Gastroesophageal sphincter (tissue), 4 donors: ENCODE measurements at places on chromosomes 1 and 21. TPM values are rescaled to one million over a fixed set of nuclear protein-coding genes. Genes with fewer than 3 reads are reported as not detected.

Gene SLC37A1
- total RNA-seq, result 4.4 TPM

Gene PRR9
- not detected for total RNA-seq

Gene DCDC2B
- not detected for total RNA-seq

Gene DYNLT4
- 1.4 TPM for total RNA-seq

Gene CRABP2
- total RNA-seq, result 36.7 TPM

DNA sequence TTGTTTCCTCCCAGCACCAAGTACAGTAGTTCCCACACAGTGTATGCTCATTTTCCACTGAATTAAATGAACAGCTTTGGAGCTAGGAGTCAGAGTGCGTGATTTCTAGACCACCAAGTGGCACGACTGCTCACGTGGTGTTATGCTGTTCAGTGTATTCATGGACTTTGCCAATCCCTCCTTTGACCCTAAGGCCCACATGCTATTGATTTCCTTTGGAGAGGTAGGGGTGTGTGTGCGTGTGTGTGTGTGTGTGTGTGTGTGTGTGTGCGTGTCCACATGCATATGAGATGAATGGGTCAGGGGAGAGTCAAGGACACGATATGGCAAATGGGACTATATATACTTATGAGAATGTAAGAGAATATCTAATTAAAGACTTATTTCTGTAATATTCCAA, 177.2 kb downstream of the LMX1A start:
- no peaks in the 10 kb centered on the region for H3K36me3 ChIP-seq
- H3K4me1 ChIP-seq, result no peaks in the 10 kb centered on the region
- no peak overlapping the region for H3K4me3 ChIP-seq
- ATAC-seq, result no peak
- peaks cover 11% of the 10 kb centered on the region for H3K27me3 ChIP-seq
- H3K27ac ChIP-seq, result no peak overlapping the region

- H3K36me3 ChIP-seq, result peaks cover 41% of the 10 kb centered on the region
- peak overlapping the region; percentile 80 for H3K27ac ChIP-seq
- H3K27me3 ChIP-seq, result no peaks in the 10 kb centered on the region
- H3K4me1 ChIP-seq, result peaks cover 41% of the 10 kb centered on the region
Observed at GRCh38 chr1:8415526-8416278, 97.8 kb downstream of the SLC45A1 start.

DNA sequence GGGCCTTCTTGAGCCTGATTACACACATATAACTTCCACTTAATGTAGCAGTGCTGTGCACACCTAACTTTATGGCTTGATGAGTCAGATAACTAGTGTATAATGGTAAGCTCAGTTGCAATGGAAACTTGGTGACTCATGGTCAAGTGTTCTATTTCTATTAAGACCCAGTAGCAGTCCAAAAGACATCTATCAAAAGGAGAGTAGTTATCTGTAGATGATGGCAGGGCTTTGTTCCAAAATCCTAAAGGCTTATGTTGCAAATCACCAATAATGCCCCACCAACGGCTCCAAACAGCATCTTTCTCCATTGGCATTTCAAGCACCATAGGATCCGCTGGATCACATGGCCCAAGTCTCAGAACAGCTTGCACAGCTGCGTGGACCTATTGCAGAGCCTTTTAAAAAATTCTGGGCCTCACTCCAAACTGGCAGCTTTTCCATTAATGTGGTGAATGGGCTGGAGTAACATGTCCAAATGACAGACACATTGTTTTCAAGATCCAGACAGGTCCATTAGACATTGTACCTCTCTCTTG, 566.8 kb upstream of the USP24 start:
- H3K4me1 ChIP-seq, result no peaks in the 10 kb centered on the region
- no peak overlapping the region for H3K27ac ChIP-seq
- H3K27me3 ChIP-seq, result no peaks in the 10 kb centered on the region

DNA sequence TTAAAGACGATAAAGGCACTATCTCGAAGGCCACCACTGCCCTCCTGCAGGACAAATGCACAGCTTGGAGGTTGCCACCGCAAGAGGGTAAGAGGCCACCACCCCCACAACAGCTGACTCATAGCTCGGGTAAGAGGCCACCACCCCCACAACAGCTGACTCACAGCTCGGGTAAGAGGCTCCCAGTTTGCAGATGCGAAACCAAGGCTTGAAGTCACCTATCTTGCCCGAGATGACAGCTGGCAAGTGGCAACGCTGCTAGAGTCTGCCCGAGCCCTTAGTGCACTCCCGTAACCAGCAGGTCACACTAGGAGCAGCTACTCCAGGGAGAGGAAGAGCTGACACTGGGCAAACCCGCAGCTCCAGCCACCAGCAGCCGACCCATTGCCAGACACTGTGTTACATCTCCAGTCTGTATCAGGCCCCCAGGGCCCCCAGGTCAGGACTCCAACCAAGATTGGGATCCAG, 17.1 kb upstream of the SPSB1 start:
- H3K4me3 ChIP-seq, result no peak overlapping the region
- no peak for ATAC-seq
- H3K4me1 ChIP-seq, result no peaks in the 10 kb centered on the region
- no peak overlapping the region for H3K27ac ChIP-seq
- no peaks in the 10 kb centered on the region for H3K27me3 ChIP-seq
- H3K36me3 ChIP-seq, result no peaks in the 10 kb centered on the region

DNA sequence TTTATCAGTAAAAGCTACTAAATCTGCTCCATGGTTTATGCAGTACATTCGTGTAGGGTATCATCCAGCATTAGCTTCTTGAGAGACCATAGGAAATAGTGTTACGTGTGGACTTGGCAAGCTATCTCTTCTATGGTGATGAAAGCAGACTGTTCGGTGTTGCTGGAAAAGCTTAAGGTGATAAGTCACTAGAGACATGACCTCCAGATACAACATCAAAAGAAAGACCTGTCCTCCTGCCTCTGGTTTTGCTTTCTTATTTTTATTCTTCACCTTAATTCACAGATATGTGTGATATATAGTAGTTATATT, 53.5 kb upstream of the S1PR1 start:
- no peak overlapping the region for H3K4me3 ChIP-seq
- H3K27ac ChIP-seq, result no peak overlapping the region
- no peaks in the 10 kb centered on the region for H3K36me3 ChIP-seq
- no peaks in the 10 kb centered on the region for H3K27me3 ChIP-seq
- ATAC-seq, result no peak
- H3K4me1 ChIP-seq, result no peaks in the 10 kb centered on the region

DNA sequence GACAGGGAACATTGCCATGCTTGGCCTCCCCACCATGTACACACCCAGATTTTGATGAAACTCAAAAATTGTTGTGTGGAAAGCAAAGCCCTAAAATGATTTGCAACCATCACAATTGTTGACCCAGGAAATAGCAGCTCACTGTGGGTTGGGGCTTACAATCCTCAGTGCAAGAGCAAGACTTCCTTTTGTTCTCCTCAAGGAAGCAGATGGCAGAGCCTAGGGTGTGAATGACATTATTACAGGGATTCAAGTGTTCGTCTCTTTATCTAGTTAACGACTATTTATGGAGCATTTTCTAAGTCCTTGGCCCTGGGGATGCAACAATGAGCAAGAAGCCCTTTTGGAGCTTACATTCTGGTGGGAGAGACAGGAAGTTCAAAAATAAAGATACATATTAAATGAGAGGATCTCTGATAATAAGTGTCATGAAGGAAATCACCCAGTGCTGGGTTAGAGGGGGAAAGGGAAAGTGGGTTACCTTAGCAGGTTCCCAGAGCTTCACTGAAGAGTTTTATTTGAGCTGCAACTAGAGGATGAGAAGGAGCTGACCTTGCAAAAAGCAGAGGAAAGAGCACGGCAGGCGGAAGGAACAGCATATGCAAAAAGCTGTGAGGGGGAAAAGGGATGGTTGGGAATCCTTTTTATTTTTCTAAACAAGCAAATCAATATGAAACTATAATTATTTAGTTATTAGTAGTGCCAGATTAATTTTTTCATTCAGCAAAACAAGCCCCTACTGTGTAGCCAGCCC, 38.5 kb upstream of the ID3 start:
- H3K4me3 ChIP-seq, result no peak overlapping the region
- no peak for ATAC-seq
- H3K36me3 ChIP-seq, result no peaks in the 10 kb centered on the region

DNA sequence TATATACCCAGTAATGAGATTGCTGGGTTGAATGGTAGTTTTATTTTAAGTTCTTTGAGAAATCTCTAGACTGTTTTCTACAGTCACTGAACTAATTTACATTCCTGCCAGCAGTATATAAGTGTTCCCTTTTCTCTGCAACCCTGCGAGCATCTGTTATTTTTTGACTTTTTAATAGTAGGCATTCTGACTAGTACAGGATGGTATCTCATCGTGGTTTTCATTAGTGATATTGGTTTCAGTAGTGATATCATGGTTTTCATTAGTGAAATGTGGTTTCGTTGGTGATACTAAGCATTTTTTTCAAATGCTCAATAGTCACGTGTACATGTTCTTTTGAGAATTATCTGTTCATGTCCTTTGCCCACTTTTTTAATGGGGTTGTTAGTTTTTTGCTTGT, 316.8 kb downstream of the PTBP2 start:
- H3K4me3 ChIP-seq, result no peak overlapping the region
- no peak overlapping the region for H3K27ac ChIP-seq
- no peaks in the 10 kb centered on the region for H3K36me3 ChIP-seq

DNA sequence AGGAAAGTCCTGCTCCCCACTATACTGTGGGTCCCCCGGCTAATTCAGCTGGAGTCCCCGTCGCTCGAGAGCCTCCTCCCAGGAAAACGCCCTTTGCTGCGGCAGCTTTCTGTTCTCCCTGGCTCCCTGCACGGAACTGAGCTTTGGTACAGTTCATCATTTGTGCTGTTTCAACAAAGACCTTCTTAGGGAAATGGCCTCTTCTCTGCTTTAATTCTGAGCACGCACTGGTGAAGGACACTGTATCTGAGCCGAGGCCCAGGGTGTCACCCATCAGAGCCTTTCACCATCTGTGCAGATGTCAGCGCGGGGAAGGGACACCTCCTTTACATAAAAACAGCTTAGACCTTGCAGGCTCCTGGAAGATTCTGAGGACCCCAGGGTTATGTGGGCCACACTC, 13.5 kb upstream of the PEX10 start:
- H3K27me3 ChIP-seq, result peaks cover 84% of the 10 kb centered on the region
- H3K4me1 ChIP-seq, result no peaks in the 10 kb centered on the region
- no peak overlapping the region for H3K4me3 ChIP-seq
- no peak for ATAC-seq
- no peaks in the 10 kb centered on the region for H3K36me3 ChIP-seq

- no peaks in the 10 kb centered on the region for H3K27me3 ChIP-seq
- H3K4me3 ChIP-seq, result no peak overlapping the region
Observed at GRCh38 chr21:17921579-17922530, 102.7 kb upstream of the C21orf91 start.

- no peak overlapping the region for H3K4me3 ChIP-seq
- no peak for ATAC-seq
- no peaks in the 10 kb centered on the region for H3K27me3 ChIP-seq
Observed at GRCh38 chr1:175665616-175666015, 77.8 kb downstream of the TNR start.

DNA sequence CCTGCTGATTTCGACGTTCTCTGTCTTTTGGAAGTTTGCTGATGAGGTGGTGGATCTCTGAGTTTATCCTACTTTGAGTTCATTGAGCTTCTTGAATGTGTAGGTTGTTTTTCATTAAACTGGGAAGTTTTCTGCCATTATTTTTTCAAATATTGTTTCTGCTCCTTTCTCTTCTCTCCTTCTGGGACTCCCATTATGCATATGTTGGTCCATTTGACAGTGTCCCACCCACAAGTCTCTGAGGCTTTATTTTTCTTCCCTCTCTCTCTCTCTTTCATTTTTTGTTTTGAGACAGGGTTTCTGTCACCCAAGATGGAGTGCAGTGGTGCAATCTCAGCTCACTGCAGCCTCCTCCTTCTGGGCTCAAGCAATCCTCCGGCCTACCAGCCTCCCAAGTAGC, 11.7 kb downstream of the TNFRSF18 start:
- no peak for ATAC-seq
- H3K27ac ChIP-seq, result no peak overlapping the region
- H3K4me3 ChIP-seq, result no peak overlapping the region
- peaks cover 8% of the 10 kb centered on the region for H3K27me3 ChIP-seq
- no peaks in the 10 kb centered on the region for H3K36me3 ChIP-seq

GRCh38 chr1:224170748-224171478, 12.1 kb upstream of the DEGS1 start:
- H3K27me3 ChIP-seq, result no peaks in the 10 kb centered on the region
- H3K27ac ChIP-seq, result no peak overlapping the region
- H3K36me3 ChIP-seq, result no peaks in the 10 kb centered on the region
- peak; percentile 52 for ATAC-seq
- H3K4me3 ChIP-seq, result no peak overlapping the region
